ENCODE measurements at places on chromosomes 1 and 21.

DNA sequence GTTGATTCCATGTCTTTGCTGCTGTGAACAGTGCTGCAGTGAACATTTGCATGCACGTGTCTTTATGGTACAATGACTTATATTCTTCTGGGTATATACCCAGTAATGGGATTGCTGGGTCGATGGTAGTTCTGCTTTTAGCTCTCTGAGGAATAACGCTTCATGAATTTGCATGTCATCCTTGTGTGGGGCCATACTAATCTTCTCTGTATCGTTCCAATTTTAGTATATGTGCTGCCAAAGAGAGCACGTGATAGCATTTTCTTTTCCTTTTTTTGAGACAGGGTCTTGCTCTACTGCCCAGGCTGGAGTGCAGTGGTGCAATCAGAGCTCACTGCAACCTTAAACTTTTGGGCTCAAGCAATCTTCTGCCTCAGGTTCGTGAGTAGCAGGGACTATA lies 24.9 kb upstream of the MAP1LC3C start:
- DNase-seq, result no peak

DNA sequence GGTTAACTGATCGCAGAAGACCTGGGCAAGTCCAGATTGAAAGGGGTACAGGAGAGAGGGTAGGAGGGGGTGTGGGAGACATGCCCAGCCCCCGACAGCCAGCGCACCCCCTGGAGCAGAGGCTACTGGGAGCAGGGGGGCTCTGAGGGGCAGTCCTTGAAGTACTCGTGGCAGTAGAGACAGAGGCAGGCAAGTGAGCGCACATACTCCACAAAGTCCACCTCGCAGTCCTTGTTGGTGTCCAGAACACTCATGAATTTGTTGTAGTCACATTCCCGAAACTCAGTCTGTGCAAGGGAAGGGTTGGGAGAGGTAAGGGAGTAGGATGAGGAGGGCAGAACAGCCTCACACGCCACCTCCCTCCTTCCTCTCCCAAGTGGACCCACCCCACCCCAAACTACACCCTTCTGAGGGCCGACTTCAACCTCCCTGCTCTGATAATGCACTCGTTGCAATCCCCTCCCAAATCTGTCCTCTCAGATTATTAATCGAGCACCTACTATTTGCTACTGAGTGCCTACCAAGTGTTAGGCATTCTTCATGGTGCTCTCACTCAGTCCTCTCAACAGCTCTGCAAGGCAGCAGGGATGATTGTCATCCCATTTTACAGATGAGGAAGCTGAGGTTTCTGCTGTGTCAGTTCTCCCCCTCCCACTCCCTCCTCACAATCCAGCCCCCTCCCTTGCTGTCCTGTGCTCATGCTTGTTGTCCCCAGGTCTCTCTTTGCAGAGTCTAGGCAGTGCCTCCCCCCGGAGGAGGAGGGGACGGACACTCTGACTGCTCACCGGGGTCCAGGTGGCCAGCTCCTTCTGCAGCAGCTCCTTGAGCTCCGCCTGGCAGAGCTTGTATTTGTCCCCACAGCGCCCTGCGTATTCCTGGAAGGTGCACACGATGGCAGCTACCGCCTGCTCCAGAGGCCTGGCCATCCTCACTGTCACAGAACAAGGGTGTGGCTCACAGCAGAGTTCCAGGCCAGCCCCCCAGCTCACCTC lies 1.2 kb downstream of the S100A3 start:
- DNase-seq, result no peak

GRCh38 chr1:55536545-55536865 lies 321.3 kb upstream of the USP24 start:
- DNase-seq, result no peak

- no peak for DNase-seq
These were observed 25.3 kb upstream of the POFUT2 start for GRCh38 chr21:45313015-45313414.

- DNase-seq, result no peak
These were observed 48.2 kb downstream of the PRDM15 start for GRCh38 chr21:41830764-41831452.

DNA sequence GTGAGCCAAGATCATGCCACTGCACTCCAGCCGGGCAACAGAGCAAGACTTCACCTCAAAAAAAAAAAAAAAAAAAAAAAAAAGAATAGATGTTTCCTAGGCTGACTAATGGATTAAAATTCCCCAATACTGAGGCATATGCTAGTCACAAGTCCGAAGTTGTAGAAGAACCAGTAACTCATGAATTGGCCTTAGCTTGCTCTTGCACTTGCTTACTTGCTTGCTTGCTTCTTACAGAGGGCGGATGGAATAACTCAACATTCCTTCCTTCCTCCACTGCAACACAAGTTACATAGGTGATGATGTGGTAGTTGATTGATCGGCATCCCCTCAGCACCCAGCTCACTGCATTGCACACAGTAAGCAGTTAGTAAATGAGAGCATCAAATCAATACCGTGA lies 2.8 kb upstream of the TARS2 start:
- DNase-seq, result no peak
